Central memory CD4-positive, alpha-beta T cell (primary cell): ENCODE measurements at places on chromosomes 11 and 22.

- DNase-seq, result no peak
Observed at GRCh38 chr11:128448981-128449713, 138.2 kb downstream of the ETS1 start.

- no peak for DNase-seq
Observed at GRCh38 chr11:17811352-17811751, 76.8 kb downstream of the KCNC1 start.

- DNase-seq, result peak; percentile 9
Observed at GRCh38 chr11:61162092-61162941, 1.1 kb upstream of the VPS37C start.

- DNase-seq, result no peak
Observed at GRCh38 chr11:95385577-95385976, 154.6 kb upstream of the SESN3 start.

- no peak for DNase-seq
Observed at GRCh38 chr11:113644605-113645004, 61.5 kb downstream of the TMPRSS5 start.

- no peak for DNase-seq
Observed at GRCh38 chr22:27546157-27546935, 255.2 kb downstream of the MN1 start.

DNA sequence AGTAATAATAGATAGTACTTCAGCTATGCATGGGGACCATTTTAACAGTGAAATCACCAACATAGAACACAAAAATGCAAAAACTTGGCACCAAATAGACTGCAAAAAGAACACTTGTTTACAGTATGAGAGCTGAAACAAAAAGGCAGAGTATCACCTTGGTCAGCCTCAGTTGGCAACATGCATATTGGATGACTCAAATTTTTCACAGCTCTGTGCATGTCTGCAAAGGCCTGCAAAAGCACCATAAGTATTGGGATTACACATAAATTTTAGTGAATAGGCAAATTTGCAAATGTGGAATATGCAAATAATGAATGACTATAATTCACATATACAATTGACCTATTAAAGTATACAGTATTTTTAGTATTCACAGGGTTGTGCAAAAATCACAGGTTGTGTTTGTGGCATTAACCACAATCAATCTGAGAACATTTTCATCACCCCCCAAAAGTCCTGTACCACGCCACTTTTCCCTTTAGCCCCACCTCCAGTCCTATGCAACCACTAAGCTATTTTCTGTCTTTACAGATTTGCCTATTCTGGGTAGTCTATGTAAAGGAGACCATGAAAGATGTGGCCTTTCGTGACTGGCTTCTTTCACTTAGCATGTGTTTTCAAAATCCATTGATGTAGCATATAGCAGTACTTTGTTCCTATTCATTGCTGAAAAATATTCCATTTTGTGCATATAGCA is 47.2 kb downstream of the CCDC15 start:
- no peak for DNase-seq

DNA sequence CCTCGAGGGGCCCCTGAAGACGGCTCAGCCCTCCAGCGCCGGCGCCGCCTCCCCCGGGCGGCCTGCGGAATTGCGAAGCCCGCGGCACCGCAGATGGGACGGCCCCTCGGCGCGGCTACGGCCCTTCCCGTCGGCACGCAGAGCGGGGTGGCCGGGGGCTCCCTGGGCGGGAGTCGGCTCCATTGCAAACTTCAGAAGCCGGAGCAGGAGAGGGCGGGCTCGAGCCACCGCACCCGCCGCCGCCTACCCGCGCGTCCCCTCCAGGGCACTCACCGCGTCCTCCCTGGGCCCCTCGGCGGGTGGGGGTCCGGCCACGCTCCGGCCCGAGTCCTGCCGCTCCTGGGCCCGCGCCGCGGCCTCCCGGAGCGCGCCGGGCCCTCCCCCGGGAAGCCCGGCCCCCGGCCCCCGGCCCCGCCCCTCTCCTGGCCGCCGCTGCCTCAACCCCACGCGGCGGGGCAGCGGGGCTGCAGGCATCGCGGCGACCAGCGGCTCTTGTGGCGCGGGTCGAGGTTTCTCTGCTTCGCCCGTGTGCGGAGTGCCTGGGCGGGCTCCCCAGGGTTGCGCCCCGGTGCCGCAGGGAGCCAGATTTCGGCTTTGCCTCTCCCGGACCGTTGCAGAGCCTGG is at the start of gene PACSIN3:
TSS of gene PACSIN3 (minus strand) at position 359 of the 624 bp plus-strand sequence. CDS start 3,707 bp downstream, outside the sequence.
- DNase-seq, result no peak

DNA sequence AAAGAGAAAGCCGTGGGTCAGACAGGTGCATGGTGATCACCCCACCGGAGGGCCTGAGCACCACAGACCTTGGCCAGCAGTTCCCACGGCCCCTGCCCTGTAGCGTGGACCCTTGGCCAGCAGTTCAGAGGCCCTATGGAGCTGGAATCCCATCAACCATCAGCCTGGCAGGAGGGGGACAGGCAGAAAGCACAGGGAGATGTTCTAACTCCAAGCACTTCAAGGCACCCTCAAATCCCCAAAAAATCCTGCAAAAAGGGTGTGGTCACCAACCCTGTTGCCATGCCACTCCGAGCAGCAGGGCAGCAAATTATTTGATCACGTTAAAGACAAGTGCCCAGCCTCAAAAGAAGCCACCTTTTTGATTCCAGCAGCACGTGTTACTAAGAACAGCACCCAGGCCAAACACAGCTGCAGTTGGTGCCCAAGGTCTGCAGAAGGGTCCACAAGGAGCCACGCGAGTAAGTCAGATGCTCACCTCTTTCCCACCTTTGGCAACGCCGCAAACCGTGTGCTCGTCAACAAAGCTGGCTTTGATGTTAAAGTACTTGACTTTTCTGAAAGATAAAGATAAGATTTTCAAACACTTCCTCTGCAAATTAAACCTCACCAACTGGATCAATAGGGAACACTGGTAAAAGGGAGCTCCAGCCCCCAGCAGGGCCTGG is 26.2 kb upstream of the COMT start:
- DNase-seq, result no peak

GRCh38 chr22:42970029-42970428 is 44.9 kb downstream of the PACSIN2 start:
- DNase-seq, result no peak

GRCh38 chr22:30754971-30755758 is 60.5 kb downstream of the OSBP2 start:
- peak; percentile 22 for DNase-seq
